ENCODE measurements at places on chromosomes 16 and 17. TPM values are rescaled to one million over a fixed set of nuclear protein-coding genes. Genes with fewer than 3 reads are reported as not detected.
A peak's percentile ranks its signal among the peaks of the same experiment; 100 is the strongest.

DNA sequence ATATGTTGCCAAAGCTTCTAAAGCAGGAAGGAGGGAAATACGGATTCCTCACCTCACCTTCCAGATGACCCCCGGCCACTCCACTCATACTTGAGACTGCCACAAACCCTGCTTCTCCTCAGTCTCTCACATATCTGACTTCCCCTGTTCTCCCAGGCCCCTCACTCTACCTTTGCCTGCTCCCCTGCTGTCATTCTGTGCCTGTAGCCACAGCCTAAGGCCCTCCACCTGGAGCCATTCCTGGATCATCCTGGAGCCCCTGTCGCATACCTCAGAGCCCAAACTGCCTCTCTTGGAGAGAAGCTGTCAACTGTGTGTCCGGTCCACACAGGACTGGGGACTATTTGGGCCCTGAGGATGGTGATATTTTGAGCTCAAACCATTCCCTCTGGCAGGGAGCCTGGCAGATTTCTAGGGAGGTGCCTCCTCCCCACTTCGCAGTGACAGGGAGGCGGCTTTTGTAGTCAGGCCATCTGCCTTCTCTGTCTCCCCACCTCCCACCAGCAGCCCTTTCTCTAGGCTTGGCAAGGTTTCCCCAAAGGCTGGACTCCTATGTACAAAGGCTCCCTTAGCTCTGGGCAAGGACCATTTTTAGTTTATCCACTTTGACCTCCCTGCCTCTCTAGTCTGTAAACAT lies 2.3 kb upstream of the MED24 start:
- no peak overlapping the region for H3K4me3 ChIP-seq
- H3K36me3 ChIP-seq = peaks cover 4% of the 10 kb centered on the region
- no peaks in the 10 kb centered on the region for H3K27me3 ChIP-seq
- DNase-seq = no peak
- peaks cover 14% of the 10 kb centered on the region for H3K4me1 ChIP-seq

DNA sequence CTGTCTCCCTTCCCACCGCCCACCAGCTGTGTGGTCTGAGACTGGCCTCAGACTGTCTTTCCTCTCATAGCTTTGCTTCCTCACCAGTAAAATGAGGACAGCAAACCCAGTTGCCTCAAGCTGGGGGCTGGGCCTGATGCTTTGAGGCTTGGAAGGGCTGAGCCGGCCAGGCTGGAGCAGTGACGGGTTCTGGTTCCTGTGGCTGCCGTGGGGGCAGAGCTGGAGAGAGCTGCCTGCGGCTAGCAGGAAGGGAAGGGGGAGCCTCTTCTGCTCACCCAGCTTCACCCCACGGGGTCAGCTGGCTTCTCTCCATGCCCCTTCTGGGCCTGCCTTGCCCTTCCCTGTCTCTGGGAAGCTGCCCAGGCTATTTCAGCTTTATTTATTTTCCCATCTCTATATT lies 23.7 kb downstream of the LASP1 start:
- H3K36me3 ChIP-seq = peaks cover 71% of the 10 kb centered on the region
- peak; percentile 61 for DNase-seq
- H3K4me3 ChIP-seq = no peak overlapping the region
- peak overlapping the region; percentile 72 for H3K27ac ChIP-seq

DNA sequence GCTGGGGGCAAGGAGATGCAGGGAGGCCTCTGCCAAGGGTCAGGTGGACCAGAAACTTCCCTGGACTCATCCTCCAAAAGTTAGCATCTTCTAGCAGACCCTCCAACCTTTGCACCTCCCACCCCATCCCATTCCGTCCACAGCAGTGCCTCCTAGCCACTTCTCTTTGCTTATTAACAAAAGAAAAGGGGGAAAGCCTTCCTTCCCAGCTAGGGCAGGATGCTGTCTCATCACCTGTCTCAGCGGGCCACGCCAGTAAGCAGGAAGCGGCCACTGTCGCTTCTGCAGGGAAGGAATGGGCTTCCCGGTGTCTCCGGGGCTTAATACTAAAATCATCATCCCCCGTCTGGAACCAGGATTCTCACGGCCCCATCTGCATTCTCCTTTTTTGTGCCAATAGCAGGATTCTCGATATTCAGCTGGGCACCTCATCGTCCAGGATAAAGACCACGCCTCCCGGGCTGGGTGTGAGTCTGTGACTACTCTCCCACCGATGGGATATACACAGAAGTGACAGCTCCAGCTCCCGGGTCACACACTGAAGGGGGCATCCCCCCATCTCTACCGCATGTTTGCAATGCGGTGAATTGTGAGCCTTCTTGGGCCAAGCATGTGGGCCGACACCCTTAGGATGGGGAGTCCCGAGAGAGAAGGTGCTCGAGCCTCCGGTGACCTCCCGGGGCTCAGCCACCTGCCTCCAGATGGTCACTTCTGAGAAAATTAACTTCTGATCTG lies 15.5 kb upstream of the RBFOX3 start:
- peak; percentile 5 for DNase-seq
- H3K27ac ChIP-seq = no peak overlapping the region
- H3K27me3 ChIP-seq = no peaks in the 10 kb centered on the region
- H3K4me3 ChIP-seq = no peak overlapping the region
- no peaks in the 10 kb centered on the region for H3K36me3 ChIP-seq

GRCh38 chr16:4594433-4595410 lies 20.0 kb downstream of the UBALD1 start:
- H3K4me3 ChIP-seq = no peak overlapping the region
- H3K4me1 ChIP-seq = no peaks in the 10 kb centered on the region
- no peak for DNase-seq
- H3K27me3 ChIP-seq = no peaks in the 10 kb centered on the region
- H3K27ac ChIP-seq = no peak overlapping the region

DNA sequence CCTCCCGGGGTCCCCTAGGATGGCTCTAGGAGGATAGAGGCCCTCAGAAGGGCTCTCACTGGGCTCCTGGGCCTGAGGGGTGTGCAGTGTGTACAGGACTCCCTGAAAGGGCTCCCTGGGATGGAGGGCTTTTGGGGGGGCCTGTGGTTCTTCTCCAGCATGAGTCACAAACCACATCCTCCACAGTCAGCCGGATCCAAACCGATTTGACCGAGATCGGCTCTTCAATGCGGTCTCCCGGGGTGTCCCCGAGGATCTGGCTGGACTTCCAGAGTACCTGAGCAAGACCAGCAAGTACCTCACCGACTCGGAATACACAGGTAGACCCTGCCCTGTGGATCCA lies 4.5 kb downstream of the TRPV2 start:
- peaks cover 60% of the 10 kb centered on the region for H3K36me3 ChIP-seq
- no peak for DNase-seq
- H3K27ac ChIP-seq = peak overlapping the region; percentile 37
- H3K27me3 ChIP-seq = no peaks in the 10 kb centered on the region

DNA sequence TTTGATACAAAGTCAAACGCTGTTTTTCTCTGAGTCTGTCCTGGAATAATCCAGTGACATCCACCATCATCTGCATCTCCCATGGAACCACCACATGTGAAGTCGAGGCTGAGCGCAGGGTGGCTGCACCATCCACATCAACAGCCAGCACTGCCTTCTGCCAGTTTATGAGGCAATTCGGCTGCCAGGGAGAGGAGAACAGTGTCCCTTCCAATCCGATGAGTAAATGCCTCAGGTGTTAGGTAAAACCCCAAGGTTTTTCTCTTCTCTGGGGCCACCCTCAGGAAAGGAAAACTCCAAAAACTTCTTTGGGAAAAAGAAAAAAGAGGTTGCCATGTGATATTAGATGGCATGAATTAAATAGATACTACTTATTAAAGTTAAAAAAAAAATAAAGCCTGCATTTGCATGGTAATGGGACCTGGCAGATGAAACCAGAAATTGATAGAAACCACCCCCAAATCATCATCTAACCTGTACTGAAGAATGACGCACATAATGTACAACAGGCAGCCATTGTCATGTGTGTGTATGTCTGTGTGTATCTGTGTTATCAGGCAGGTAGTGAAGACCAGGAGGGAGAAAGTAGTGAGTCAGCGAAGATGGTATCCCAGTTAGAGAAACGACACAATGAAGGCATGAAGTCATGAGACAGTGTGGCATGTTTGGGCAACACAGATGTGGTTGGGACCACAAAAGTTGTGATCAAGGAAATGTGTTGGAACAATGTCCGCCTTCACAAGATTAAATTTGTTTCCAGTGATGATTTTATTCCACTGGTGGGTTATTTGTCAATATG lies 478.7 kb downstream of the CDH13 start:
- H3K4me3 ChIP-seq = no peak overlapping the region
- H3K27ac ChIP-seq = no peak overlapping the region
- no peak for DNase-seq
- no peaks in the 10 kb centered on the region for H3K4me1 ChIP-seq
- H3K36me3 ChIP-seq = no peaks in the 10 kb centered on the region

GRCh38 chr16:57532266-57532625 lies 4.1 kb downstream of the CCDC102A start:
- peaks cover 7% of the 10 kb centered on the region for H3K36me3 ChIP-seq
- H3K4me3 ChIP-seq = no peak overlapping the region
- H3K4me1 ChIP-seq = peaks cover 83% of the 10 kb centered on the region
- no peaks in the 10 kb centered on the region for H3K27me3 ChIP-seq
- peak; percentile 15 for DNase-seq

GRCh38 chr16:79437764-79438751 lies 162.5 kb downstream of the MAF start:
- no peaks in the 10 kb centered on the region for H3K27me3 ChIP-seq
- no peak overlapping the region for H3K27ac ChIP-seq
- DNase-seq = no peak
- H3K36me3 ChIP-seq = no peaks in the 10 kb centered on the region
- H3K4me3 ChIP-seq = no peak overlapping the region
- H3K4me1 ChIP-seq = no peaks in the 10 kb centered on the region

- no peak for DNase-seq
- no peaks in the 10 kb centered on the region for H3K27me3 ChIP-seq
- H3K27ac ChIP-seq = no peak overlapping the region
- H3K36me3 ChIP-seq = no peaks in the 10 kb centered on the region
Measured at GRCh38 chr17:18937981-18938691, 13.8 kb upstream of the SLC5A10 start.

DNA sequence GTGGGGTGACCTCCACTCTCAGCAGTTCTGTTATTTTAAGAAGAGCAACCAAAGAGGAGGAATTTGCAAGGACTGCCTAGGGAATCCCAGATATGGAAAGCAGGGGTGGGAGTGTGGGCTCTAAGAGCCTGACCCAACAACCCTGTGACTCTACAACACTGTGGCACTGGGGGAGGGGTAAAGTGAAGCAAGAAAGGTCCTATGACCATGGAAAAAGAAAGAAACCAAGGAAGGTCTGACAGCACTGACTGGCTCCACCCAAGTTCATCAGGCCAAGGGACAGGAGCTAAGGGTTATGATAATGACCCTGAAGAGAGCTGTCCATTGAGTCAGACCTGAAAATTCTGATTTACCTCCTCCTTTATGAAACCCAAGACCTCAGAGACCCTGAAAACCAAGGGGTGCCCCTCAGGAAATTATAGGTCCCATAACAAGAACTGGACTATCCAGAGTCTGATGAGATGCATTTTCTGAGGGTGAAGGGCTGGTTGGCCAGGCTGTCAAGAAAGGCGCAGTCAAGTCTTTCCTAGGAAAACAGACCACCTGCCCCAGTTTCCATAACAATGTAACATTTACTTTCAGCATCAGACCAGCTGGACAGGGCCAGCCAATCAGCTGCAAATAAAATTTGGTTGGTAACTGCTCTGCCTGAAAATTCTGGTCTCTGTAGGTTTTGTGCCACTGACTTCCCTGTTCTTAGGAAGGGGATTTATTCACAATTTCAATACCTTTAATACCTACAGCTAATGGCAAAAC lies 53.8 kb upstream of the MTMR4 start:
- no peak overlapping the region for H3K4me3 ChIP-seq
- H3K27me3 ChIP-seq = no peaks in the 10 kb centered on the region
- H3K27ac ChIP-seq = no peak overlapping the region
- no peak for DNase-seq

GRCh38 chr16:79554912-79555311 lies 45.6 kb downstream of the MAF start:
- no peak overlapping the region for H3K4me3 ChIP-seq
- H3K36me3 ChIP-seq = no peaks in the 10 kb centered on the region
- no peak overlapping the region for H3K27ac ChIP-seq
- H3K4me1 ChIP-seq = no peaks in the 10 kb centered on the region
- DNase-seq = no peak
- no peaks in the 10 kb centered on the region for H3K27me3 ChIP-seq

GRCh38 chr16:51175081-51175480 lies 24.0 kb upstream of the SALL1 start:
- H3K4me1 ChIP-seq = no peaks in the 10 kb centered on the region
- no peak overlapping the region for H3K27ac ChIP-seq
- no peak overlapping the region for H3K4me3 ChIP-seq
- no peak for DNase-seq
- H3K36me3 ChIP-seq = no peaks in the 10 kb centered on the region
- no peaks in the 10 kb centered on the region for H3K27me3 ChIP-seq

GRCh38 chr17:20997711-20998570 lies 44.9 kb downstream of the USP22 start:
- no peak overlapping the region for H3K27ac ChIP-seq
- DNase-seq = no peak
- peaks cover 20% of the 10 kb centered on the region for H3K36me3 ChIP-seq
- no peaks in the 10 kb centered on the region for H3K27me3 ChIP-seq

DNA sequence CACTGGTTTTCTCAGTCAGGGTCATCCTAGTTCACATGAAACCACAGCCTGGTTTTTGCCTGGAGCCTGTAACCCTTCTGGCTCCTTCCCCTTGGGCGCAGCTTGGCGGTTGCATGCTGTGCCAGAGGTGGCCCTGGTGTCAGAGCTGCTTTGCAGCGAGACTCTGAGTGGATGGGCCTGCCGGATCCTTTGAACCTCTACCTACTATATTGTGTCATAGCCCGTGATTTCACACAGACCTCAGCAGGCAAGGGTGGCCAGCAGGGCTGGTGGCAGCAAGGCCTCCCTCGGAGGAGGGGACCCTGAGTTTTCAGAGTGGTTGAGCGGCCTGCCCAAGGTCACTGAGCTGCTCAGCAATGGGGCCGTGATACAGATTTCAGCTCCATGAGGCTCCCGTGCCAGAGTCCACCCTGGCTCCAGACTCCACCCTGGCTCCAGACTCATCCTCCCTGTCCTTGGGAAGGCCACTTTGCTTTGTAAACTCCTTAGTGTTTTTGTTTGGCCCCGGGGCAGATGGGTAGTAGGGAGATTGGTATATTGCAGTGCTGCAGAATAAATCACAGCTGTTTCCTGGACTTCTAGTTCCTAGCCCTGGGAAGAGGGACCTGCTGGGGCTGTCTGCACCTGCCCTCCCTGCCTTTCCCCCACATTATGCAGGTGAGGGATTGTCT lies 9.7 kb downstream of the MPRIP start:
- peaks cover 45% of the 10 kb centered on the region for H3K4me1 ChIP-seq
- DNase-seq = no peak
- H3K4me3 ChIP-seq = no peak overlapping the region
- H3K27ac ChIP-seq = no peak overlapping the region

- H3K27me3 ChIP-seq = no peaks in the 10 kb centered on the region
- DNase-seq = no peak
- no peaks in the 10 kb centered on the region for H3K36me3 ChIP-seq
- peaks cover 25% of the 10 kb centered on the region for H3K4me1 ChIP-seq
Measured at GRCh38 chr17:77829843-77830799, 128.4 kb upstream of the TNRC6C start.

Gene PRR11
- 2.0 TPM for total RNA-seq

Gene MYO15B
- 339 TPM for total RNA-seq

Gene CIITA
- total RNA-seq = 14.4 TPM

Gene EVPLL
- not detected for total RNA-seq

Gene MT4
- total RNA-seq = not detected

Gene CLEC3A
- total RNA-seq = not detected

Gene BEAN1
- not detected for total RNA-seq

Measured in natural killer cell (primary cell).